Activated B cell treated with CpG ODN at 0.5 μM for 24 hours (primary cell): ENCODE measurements at places on chromosomes 4 and X.
A peak's percentile ranks its signal among the peaks of the same experiment; 100 is the strongest.

DNA sequence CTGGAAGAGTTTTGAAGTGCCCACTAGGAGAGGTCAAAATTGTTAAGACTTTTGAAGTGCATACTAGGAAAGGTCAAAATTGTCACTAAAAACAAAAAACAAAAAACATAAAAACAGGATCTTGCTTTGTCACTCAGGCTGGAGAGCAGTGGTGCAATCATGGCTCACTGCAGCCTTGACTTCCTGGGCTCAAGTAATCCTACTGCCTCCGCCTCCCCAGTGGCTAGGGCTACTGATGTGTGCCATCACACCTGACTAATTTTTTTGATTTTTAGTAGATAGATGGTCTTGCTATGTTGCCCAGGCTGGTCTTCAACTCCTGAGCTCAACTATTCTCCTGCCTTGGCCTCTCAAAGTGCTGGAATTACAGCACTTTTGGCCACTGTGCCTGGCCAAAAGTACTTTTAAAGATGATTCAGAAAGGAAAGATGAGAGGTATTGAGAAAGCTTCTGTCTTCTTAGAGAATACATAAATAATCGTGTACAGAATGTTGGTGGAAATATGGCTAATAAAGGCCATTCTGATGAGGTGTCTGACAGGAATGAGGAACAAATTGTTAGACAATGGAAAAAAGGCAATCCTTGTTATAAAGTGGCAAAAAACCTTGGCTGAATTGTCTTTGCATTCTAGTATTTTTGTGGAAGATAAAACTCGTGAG, 43.3 kb upstream of the STX18 start:
- H3K36me3 ChIP-seq = peaks cover 4% of the 10 kb centered on the region
- H3K4me1 ChIP-seq = no peaks in the 10 kb centered on the region
- H3K27me3 ChIP-seq = no peaks in the 10 kb centered on the region

DNA sequence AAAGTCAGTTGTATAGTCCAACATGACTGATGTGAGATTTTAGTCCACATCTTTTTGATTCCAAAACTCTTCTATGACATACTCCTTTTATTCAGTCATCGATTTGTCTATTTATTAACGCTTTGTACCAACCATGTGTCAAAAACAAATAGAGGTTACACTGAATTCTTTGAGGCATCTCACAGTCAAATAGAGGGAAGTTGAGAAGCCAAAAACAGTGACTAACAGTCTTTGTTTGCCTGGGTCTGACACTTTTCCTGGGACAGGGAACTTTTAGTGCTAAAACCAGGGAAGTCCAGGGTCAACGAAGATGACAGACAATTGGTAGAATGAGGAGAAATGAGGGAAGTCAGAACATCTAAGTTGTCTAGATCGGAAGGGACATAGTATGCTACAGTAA, 169.9 kb upstream of the HS3ST1 start:
- no peaks in the 10 kb centered on the region for H3K27me3 ChIP-seq
- no peak overlapping the region for H3K27ac ChIP-seq
- DNase-seq = no peak
- H3K4me3 ChIP-seq = no peak overlapping the region
- peaks cover 8% of the 10 kb centered on the region for H3K4me1 ChIP-seq

- no peak for DNase-seq
- peaks cover 2% of the 10 kb centered on the region for H3K4me1 ChIP-seq
Observed at GRCh38 chr4:10773656-10774055, 89.1 kb upstream of the CLNK start.

DNA sequence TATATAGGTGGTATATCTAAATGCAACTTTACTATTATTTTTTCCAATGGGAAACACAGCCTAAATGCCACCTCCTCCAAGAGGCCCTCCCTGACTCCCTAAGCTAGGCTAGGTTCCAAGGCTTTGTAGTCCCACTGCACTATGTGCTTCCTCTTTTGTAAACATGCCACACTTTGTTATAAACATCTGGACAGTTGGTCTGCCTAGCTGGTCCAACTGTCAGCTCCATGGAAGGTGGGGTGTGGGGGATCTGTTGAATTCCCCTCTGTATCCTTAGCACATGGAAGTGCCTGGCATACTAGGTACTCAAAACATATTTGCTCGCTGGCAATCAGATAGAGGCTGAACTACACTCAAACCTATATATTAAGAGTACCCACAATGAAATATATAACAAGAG, 63.4 kb downstream of the SLC9A7 start:
- no peak overlapping the region for H3K27ac ChIP-seq
- peaks cover 14% of the 10 kb centered on the region for H3K36me3 ChIP-seq
- peaks cover 46% of the 10 kb centered on the region for H3K4me1 ChIP-seq
- no peak for DNase-seq
- H3K27me3 ChIP-seq = no peaks in the 10 kb centered on the region
- no peak overlapping the region for H3K4me3 ChIP-seq

DNA sequence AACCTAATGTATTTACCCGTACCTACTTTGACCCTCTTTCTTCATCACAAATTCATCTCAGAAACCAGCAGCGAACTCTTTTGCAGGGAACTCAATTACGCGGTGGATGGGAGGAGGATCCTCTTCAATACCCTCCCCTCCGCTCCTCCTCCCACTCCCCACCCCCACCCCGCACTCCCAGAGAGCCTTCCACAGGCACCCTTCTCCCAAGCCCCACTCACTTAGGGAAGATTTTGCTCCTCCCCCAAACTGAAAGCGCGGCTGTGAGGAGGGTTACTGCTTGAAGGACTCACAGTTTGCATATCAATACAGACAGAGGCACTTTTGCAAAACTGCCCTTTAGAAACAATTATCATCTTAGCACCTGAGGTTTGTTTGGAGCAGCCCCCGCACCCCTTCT, 960 bp upstream of the IL1RAPL1 start:
- H3K4me3 ChIP-seq = no peak overlapping the region
- no peaks in the 10 kb centered on the region for H3K27me3 ChIP-seq
- DNase-seq = no peak
- H3K4me1 ChIP-seq = no peaks in the 10 kb centered on the region

GRCh38 chr4:2092669-2093053, 33.5 kb downstream of the NAT8L start:
- peaks cover 17% of the 10 kb centered on the region for H3K27me3 ChIP-seq
- no peak for DNase-seq
- no peaks in the 10 kb centered on the region for H3K4me1 ChIP-seq
- H3K36me3 ChIP-seq = peaks cover 3% of the 10 kb centered on the region
- H3K27ac ChIP-seq = no peak overlapping the region

DNA sequence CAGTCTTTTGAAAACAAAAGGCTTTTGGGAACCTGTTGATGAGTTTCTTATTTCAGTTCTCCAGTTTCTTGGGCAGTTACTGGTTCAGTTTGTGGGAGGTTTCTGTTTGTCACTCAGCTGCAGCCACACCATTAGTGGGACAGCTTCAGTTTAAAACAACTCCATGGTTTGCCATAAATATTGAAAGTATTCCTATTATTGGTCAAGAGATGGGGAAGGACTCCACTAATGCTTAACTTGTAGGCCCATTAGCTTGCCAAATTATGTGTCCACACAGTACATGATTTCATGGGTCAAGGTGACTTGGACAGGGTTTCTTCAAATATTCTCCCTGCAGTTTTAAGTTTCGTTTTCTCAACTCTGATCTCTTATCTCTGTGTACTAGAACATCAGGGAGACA, 15.5 kb upstream of the ASIC5 start:
- no peaks in the 10 kb centered on the region for H3K4me1 ChIP-seq
- H3K36me3 ChIP-seq = no peaks in the 10 kb centered on the region
- no peaks in the 10 kb centered on the region for H3K27me3 ChIP-seq
- no peak overlapping the region for H3K27ac ChIP-seq
- no peak for DNase-seq

GRCh38 chr4:139629436-139630125, 36.0 kb upstream of the MGST2 start:
- no peaks in the 10 kb centered on the region for H3K4me1 ChIP-seq
- DNase-seq = no peak

DNA sequence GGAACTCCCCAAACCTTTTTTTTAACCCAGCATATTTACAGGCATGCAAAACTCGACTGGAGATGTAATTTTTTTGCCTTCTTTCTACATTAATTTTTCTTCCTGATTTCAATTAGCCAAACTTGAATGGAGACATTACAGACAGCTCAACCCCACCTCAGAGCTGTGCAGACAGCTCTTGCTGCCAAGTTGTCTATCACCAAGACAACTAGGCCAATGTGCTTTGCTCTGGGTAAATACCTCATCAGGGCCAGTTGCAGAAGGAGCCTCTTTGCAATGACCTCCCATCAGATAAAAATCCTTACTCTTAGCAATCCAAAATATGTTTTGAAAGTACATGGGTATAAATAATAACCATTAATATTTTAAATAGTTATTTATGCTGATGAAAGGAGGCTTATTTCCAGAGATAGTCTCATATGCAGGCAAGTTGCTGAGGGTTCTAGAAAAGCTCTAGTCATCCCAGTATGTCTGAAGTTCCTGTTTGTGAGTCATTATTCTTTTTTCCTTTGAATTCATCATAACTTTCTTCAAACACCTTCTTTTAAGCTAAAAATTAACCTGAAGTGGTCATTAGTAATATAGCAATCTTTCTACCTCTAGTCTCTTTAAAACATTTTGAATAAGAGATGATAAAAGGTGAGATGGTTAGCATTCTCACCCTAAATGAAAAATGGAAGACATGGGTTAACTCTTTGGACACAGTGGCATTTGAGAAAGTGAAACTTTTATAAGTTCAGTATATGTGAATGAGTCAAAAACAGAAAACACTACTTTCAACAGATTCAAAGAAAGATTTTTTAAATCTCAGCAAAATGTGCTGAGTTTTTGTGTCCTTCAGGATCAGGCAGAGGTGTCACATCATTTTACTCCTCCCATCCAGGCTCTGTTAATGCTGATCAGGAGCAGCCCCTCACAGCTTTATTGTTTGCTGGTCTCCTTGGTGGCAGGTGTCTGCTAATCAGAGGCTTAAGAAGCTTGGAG, 475.5 kb upstream of the FGF16 start:
- no peak overlapping the region for H3K27ac ChIP-seq
- no peak for DNase-seq
- no peaks in the 10 kb centered on the region for H3K4me1 ChIP-seq
- H3K4me3 ChIP-seq = no peak overlapping the region
- no peaks in the 10 kb centered on the region for H3K27me3 ChIP-seq

DNA sequence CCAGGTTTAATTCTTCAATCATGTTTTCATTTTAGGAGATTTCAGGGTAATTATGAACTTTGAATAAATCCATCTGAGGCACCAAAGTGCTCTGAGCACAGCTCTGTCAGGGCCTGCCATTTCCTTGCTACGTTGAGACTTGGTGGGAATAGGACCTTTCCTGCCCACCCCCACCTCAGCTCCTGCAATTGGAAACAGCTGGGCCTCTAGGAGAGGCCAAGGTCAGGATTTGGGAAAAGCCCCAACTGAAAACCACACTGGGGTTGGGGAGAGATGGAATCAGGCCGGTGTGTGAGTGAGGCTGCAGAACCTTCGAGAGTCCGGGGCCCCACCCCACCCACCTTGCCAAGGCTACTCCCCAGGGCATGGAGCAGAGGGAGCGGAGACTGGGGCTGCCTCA, 212.7 kb upstream of the BCOR start:
- no peak overlapping the region for H3K27ac ChIP-seq
- no peaks in the 10 kb centered on the region for H3K36me3 ChIP-seq
- no peaks in the 10 kb centered on the region for H3K27me3 ChIP-seq
- no peaks in the 10 kb centered on the region for H3K4me1 ChIP-seq
- H3K4me3 ChIP-seq = no peak overlapping the region

GRCh38 chrX:103362474-103362873, 6.2 kb downstream of the TCEAL9 start:
- no peak overlapping the region for H3K4me3 ChIP-seq

DNA sequence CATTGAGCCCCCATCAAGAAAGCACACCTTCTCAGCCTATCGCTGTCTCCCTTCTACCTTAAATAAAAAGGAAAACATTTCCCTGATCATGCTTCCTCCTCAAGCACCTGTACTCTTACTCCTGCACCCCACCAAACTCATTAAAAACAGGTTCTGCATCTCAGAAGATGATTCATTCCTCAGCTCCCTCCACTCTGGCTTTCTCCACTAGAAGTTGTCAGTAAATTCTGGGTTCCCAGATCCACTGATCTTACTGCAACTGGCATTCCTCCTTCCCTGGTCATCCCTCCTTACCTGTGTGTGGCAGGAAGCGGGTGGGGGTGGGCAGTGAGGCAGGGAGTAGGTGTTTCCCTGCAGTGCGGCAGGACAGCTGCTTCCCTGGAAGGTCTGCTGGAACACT, 108.8 kb downstream of the GPR143 start:
- peak overlapping the region; percentile 76 for H3K27ac ChIP-seq
- H3K4me3 ChIP-seq = no peak overlapping the region
- peaks cover 21% of the 10 kb centered on the region for H3K4me1 ChIP-seq
- peaks cover 52% of the 10 kb centered on the region for H3K36me3 ChIP-seq
- no peak for DNase-seq

GRCh38 chr4:28744066-28744465, 1883.4 kb downstream of the STIM2 start:
- no peaks in the 10 kb centered on the region for H3K27me3 ChIP-seq
- no peak overlapping the region for H3K27ac ChIP-seq
- no peaks in the 10 kb centered on the region for H3K36me3 ChIP-seq
- H3K4me3 ChIP-seq = no peak overlapping the region
- no peaks in the 10 kb centered on the region for H3K4me1 ChIP-seq

DNA sequence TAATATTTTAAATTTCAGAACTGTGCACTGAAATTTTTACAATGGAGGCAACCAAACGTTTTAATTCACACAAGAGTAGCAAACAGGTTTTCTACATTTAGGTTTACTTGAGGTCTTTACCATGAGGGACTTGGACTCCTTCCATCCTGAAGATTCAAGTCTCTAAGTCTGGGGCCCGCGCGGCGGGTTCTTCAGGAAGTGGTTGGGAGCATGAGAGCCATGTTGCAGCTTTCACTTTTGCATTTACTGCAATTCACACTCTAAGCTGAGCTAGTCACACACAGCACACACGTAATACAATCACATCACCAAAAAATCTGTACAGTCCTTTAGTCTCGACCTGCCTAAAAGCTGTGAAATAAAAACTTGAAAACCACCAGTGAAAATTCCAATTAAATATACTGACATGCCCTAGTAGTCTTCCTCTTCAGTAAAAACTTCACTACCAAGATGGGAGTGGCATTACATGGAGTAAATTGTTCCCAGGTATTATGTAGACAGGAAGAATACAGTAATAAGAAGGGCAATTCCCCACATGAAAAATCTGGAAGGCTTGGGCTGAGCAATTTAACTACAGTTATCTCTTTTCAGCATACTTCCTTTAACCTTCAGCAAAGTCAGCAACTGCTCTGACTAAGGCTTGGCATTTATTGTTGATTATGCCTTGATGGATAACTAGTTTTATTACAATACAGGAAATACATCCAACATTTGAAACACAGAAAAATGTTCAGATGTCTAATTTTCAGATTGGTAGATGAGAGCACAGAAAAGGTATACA, 571.1 kb upstream of the DIPK2B start:
- DNase-seq = no peak
- H3K36me3 ChIP-seq = peaks cover 5% of the 10 kb centered on the region
- peak overlapping the region; percentile 85 for H3K27ac ChIP-seq
- H3K27me3 ChIP-seq = no peaks in the 10 kb centered on the region

- H3K4me3 ChIP-seq = no peak overlapping the region
- H3K27ac ChIP-seq = no peak overlapping the region
Observed at GRCh38 chr4:1459722-1460511, 53.7 kb upstream of the NKX1-1 start.
